Large intestine (tissue), 12 donors: ENCODE measurements at places on chromosomes 1 and 21. TPM values are rescaled to one million over a fixed set of nuclear protein-coding genes. Genes with fewer than 3 reads are reported as not detected.

Gene NEK2
- polyA plus RNA-seq = 11.1 TPM

Gene RIIAD1
- 13.5 TPM for polyA plus RNA-seq

Gene AMY1C
- polyA plus RNA-seq = not detected

Gene SLFNL1
- polyA plus RNA-seq = 0.85 TPM

Gene CLDN14
- not detected for polyA plus RNA-seq

Gene VCAM1
- 18.7 TPM for polyA plus RNA-seq

Gene PRR9
- polyA plus RNA-seq = 0.06 TPM

DNA sequence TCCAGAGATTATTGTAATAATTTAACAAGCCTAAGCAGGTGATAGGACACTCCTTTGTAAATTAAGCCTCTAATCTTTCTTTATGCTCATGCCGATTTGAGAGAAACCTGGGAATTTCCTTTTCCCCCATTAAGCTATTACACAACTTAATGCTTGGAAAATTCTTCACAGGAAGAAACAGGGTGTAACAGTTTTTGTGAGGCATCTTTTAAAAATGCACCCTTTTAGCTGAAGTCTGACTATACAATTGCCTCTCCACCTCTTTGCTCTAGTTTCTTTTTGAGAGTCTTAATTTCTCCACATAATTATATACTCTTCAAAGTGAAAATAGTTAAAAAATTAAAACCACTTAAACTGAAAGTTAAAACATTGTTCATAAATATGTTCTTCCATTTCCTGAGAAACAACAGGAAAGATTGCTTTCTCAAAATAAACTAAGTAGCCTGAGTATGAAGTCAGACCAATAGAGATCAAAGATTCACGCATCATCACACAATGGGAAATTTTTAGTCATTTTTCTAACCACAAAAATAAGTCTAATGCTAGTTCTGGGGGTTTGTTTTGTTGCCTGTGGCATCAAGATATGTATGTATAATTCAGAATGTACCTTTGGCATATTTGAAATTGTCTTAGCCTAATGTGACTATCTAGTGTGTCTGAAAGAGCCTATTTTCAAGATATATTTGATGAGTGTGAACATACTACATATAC lies 34.7 kb downstream of the LRRC8D start:
- no peak for DNase-seq
- H3K36me3 ChIP-seq = peaks cover 11% of the 10 kb centered on the region
- no peak overlapping the region for H3K27ac ChIP-seq
- no peak overlapping the region for H3K4me3 ChIP-seq
- H3K27me3 ChIP-seq = no peaks in the 10 kb centered on the region

- H3K4me3 ChIP-seq = no peak overlapping the region
- no peaks in the 10 kb centered on the region for H3K36me3 ChIP-seq
- no peak for DNase-seq
- H3K27ac ChIP-seq = peak overlapping the region; percentile 67
Observed at GRCh38 chr1:116330846-116331245, 42.2 kb upstream of the ATP1A1 start.

- no peaks in the 10 kb centered on the region for H3K36me3 ChIP-seq
- H3K27me3 ChIP-seq = no peaks in the 10 kb centered on the region
- no peak for DNase-seq
- no peaks in the 10 kb centered on the region for H3K4me1 ChIP-seq
- no peak overlapping the region for H3K4me3 ChIP-seq
- no peak overlapping the region for H3K27ac ChIP-seq
Observed at GRCh38 chr1:118360817-118361216, 175.8 kb upstream of the SPAG17 start.

DNA sequence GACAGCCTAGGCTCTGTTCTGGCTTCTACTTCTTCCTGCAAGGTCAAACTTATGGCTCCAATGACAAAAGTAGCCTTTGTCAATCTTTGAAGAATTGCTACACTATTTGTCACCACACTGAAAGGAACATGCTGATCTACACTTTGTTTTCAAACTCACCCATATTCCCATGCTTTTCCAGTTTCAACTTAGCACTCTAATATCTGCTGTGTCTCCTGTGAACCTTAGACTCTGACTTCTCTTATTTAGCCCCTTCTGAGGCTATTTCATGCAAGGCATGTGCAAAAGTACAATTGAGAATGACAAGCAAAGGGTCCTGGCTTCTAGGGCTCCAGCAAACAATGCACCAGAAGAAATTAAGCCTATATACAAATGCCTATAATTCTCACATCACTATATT lies 374.9 kb downstream of the VAV3 start:
- H3K4me3 ChIP-seq = no peak overlapping the region
- peaks cover under 1% of the 10 kb centered on the region for H3K36me3 ChIP-seq
- H3K4me1 ChIP-seq = no peaks in the 10 kb centered on the region
- no peak overlapping the region for H3K27ac ChIP-seq

- H3K27me3 ChIP-seq = no peaks in the 10 kb centered on the region
- peak; percentile 6 for DNase-seq
- no peak overlapping the region for H3K4me3 ChIP-seq
- no peak overlapping the region for H3K27ac ChIP-seq
- H3K4me1 ChIP-seq = no peaks in the 10 kb centered on the region
- no peaks in the 10 kb centered on the region for H3K36me3 ChIP-seq
Observed at GRCh38 chr1:118223426-118223825, 38.4 kb upstream of the SPAG17 start.

- DNase-seq = no peak
- no peak overlapping the region for H3K4me3 ChIP-seq
- H3K27ac ChIP-seq = no peak overlapping the region
- H3K4me1 ChIP-seq = no peaks in the 10 kb centered on the region
Observed at GRCh38 chr1:11772458-11772857, 10.5 kb downstream of the C1orf167 start.

DNA sequence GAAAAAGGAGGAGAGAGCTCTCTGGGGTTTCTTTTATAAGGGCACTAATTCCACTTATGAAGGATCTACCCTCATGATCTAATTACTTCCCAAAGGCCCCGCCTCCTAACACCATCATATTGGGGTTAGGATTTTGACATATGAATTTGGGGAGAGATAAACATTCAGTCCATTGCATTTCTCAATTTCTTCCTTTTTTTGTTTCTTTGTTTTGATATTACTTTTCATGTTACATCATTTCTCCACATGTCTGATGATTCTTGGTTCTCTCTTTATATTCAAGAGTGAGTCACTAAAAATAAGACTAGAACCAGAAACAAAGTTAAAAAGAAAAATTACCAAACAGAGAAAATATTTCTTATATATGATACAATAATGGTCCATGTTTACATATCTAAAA lies 63.2 kb upstream of the DUSP10 start:
- no peaks in the 10 kb centered on the region for H3K36me3 ChIP-seq
- DNase-seq = no peak
- H3K4me3 ChIP-seq = no peak overlapping the region
- no peaks in the 10 kb centered on the region for H3K27me3 ChIP-seq
- no peaks in the 10 kb centered on the region for H3K4me1 ChIP-seq

DNA sequence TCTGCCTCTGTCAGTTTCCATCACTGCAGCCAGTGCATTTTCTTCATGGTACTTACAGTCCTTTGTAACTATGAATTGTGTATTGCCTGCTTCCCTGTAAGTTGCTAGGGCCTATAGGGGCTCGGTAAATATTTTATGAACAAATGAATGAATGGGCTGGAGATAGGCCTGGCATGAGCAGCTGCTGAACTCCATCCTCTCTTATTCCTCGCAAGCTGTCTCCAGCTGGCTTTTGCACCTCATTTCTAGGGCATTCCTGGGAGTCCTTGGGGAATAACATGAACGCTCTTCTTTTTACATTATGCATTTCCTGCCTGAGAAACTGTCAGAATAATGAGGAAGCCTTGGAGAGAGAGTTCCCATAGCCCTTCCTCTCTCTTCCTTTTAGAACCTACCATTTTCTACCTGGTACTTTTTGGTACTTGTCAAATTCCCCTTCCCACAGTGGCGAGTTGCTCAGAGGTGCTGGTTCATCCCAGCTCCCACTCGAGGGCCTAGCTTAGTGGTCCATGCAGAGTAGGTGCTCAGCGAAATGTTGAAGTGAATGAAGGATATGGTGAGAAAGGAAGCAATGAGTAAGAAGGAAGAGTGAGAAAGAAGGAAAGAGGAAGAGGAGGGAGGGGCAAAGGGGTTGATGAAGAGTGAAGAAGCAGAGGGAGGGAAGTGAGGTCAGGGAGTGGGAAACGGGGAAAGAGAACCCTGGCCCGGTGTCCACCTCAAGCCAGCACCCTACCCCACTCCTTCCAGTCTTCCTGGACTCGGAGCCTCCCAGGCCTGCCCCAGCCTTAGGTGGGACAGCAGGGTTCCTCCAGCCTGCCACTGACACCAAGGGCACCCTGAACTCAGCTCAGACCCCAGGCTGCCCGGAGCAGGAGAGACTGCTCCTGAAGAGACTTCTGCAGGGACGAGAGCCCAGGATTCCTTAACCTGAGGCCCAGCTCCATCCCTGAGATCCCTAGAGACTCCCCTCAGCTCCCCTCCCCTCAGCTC lies 29.6 kb downstream of the KCNC4 start:
- no peaks in the 10 kb centered on the region for H3K4me1 ChIP-seq
- H3K36me3 ChIP-seq = no peaks in the 10 kb centered on the region
- no peak overlapping the region for H3K27ac ChIP-seq
- H3K27me3 ChIP-seq = no peaks in the 10 kb centered on the region
- H3K4me3 ChIP-seq = no peak overlapping the region

DNA sequence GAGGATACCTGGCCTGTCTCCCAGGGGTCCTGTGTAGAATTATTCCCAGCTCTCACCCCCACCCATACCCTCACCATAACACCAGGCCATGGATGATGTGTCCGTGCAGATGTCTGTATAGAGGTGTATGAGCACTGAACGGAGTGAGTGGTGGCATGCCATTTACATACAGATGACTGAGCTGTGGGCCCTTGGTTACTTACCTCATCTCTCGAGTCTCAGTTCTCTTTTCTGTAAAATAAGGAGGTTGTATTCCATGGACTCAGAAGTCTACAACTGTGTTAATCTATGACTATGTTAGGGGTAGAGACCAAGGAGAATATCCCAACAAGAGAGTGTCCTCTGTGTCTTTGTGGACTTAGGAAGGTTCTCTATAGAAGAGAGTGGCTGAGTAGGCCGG lies 65.6 kb upstream of the CD1D start:
- DNase-seq = no peak
- no peaks in the 10 kb centered on the region for H3K36me3 ChIP-seq
- H3K4me1 ChIP-seq = peaks cover 21% of the 10 kb centered on the region
- peaks cover 5% of the 10 kb centered on the region for H3K27me3 ChIP-seq
- no peak overlapping the region for H3K27ac ChIP-seq

- H3K36me3 ChIP-seq = no peaks in the 10 kb centered on the region
- H3K4me3 ChIP-seq = no peak overlapping the region
- H3K4me1 ChIP-seq = peaks cover 35% of the 10 kb centered on the region
- DNase-seq = no peak
- H3K27ac ChIP-seq = no peak overlapping the region
Observed at GRCh38 chr1:178531887-178532286, 19.0 kb downstream of the TEX35 start.

- no peaks in the 10 kb centered on the region for H3K4me1 ChIP-seq
- H3K27me3 ChIP-seq = no peaks in the 10 kb centered on the region
- no peaks in the 10 kb centered on the region for H3K36me3 ChIP-seq
- no peak for DNase-seq
- no peak overlapping the region for H3K27ac ChIP-seq
- H3K4me3 ChIP-seq = no peak overlapping the region
Observed at GRCh38 chr1:242827538-242827937, 303.0 kb upstream of the PLD5 start.

DNA sequence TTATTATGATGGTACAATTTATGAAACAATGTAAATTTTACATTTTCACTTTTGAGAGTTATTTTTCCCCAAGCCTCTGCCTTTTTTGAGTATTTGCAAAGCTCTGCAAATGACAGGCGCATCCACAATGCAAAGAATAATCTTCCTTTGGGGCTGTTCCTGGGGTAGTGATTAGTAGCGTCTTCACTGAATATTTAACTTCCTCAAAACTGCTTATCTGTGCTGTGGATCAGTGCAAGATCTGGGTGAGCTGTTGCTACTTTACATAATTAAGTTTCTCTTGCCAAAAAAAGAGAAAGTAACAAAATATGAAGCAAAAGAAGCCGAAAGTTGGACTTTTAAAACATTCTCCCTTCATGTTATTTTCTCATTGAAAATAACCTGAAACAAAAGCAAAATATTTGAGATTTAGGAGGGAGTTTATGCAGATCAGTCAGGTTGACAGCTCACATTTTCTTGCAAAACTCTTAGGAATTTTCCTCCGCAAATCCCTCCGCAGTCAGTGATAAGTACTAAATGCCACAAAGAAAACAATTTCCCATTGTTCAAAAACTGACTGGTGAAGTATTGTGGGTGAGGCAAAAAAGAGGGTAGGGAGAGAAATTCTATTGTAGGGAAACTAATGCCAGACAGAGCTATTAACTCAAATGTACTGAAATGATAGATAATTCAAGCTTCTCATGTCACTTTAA lies 276.4 kb upstream of the B3GALT2 start:
- H3K27ac ChIP-seq = no peak overlapping the region
- H3K4me3 ChIP-seq = no peak overlapping the region
- DNase-seq = no peak
- no peaks in the 10 kb centered on the region for H3K27me3 ChIP-seq
- no peaks in the 10 kb centered on the region for H3K36me3 ChIP-seq

DNA sequence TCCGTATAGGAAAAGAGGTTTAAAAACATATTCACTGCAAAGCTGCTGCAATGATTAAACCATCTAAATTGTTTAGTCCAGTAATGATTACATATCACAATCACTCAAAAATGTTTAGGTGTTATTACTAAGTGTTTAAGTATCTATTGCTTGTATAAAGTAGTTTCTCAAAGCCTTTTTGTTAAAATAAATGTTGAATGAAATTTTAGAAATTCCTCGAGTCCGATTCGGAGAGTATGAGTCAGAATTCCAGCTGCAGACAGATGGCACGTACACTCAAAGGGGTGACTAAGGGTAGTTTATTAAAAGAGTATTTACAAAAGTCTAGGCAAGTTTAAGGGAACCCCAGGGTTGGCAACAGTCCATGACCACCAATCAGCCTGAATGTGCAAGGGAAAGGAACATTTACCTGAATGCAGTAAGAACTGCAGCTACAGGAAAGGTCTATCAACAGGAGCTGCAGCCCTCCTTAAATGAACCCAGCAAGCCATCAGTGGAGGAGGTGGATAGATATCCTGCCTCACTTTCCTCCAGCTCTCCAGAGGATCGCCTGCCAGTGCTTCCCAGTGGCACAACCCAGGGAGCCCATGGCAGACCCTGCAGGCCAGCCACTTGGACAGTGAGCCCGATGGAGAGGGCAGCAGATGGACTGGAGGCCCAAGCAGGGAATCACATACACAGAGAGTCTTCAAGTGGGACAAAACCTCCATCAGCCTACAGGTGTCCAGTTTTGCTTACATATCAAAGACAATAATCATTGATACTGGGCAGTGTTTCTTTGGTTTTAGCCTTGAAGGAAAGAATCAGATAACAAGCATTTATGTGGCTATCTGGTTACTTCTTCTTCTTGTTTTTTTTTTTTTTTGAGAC lies 92.1 kb upstream of the SLC44A3 start:
- H3K4me1 ChIP-seq = peaks cover 18% of the 10 kb centered on the region
- no peak overlapping the region for H3K27ac ChIP-seq
- H3K27me3 ChIP-seq = no peaks in the 10 kb centered on the region
- H3K4me3 ChIP-seq = no peak overlapping the region
- DNase-seq = no peak

GRCh38 chr21:42925114-42925926 lies at the start of gene ERVH48-1:
Gene ERVH48-1, minus strand, starts transcription at chr21:42925630. Its CDS starts 6,624 bp downstream, at chr21:42919006.
- no peak within 1 kb of the TSS for H3K4me3 ChIP-seq
- peaks cover 4% of the 10 kb centered on the region for H3K4me1 ChIP-seq
- no peak for DNase-seq
- H3K36me3 ChIP-seq = no peaks in the 10 kb centered on the region
- no peaks in the 10 kb centered on the region for H3K27me3 ChIP-seq

- H3K27ac ChIP-seq = no peak overlapping the region
- DNase-seq = peak; percentile 17
- H3K4me1 ChIP-seq = no peaks in the 10 kb centered on the region
- H3K4me3 ChIP-seq = no peak overlapping the region
- no peaks in the 10 kb centered on the region for H3K27me3 ChIP-seq
Observed at GRCh38 chr1:33866281-33866680, 2.4 kb downstream of the HMGB4 start.
